Stimulated activated CD8-positive, alpha-beta memory T cell treated with anti-CD3 and anti-CD28 coated beads, Interleukin-4, amount 100 ng/mL, for 4 hours (primary cell): ENCODE measurements at places on chromosomes 2 and 18.

DNA sequence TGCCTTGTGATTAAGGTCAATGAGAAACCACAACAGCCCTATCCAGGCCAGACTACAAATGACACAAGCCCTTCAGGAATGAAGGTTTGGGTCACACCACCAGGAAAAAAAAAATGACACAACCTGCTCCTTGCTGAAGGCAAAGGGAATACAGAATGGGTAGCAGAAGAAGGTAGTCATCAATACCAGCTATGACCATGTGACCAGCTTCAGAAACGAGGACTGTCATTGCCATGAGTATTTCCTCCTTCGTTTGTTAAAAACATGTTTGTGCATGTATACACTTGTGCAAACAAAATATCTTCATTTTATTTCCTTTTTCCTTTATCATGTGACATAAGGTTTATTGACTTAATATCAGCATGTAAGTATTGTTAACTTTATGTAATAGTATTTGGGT lies 226.6 kb downstream of the CDH19 start:
- DNase-seq = no peak

DNA sequence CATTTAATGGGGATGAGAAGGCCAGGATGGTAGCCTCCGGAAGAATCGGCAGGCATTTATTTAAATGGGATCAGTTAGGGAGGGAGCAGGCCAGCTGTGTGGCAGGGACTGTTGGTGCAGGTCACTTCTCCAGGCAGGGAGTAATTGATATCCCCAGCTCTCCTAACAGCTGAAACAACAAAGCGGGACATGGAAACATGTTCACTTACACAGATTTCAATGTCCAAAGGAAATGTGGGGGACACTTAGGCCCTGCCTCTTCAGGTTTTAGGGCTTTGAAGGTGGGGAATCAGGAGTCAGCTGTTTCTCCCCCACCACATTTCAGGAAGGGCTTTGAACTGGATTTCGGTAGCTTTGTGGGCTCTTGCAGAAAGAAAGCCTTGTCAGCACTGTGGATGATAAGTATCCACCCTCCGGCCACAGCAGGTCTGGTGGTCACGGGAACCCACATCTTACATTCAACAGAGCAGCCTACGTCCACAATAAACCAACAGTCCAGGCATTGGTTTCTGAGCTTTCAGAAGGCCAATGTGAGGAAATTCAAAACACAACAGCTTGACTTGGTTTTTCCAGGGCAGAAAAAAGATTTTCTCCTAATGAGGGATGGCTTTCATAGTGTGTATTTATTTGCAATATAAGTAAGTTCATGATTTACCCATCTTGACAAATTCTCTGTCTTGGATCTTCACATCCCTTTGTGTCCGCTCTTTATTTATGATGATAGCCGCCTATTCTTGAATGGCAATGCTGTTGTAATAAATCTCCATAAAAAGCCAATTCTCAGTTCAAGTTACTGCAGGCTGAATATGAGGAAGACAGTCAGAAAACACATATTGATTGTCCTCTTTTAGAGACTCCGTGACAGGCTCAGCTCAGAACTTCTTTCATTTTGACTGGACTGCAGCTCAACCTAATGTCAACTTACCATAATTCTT lies 96.6 kb upstream of the NRP2 start:
- DNase-seq = no peak

GRCh38 chr2:232264081-232264480 lies 114.5 kb upstream of the ALPP start:
- DNase-seq = no peak

DNA sequence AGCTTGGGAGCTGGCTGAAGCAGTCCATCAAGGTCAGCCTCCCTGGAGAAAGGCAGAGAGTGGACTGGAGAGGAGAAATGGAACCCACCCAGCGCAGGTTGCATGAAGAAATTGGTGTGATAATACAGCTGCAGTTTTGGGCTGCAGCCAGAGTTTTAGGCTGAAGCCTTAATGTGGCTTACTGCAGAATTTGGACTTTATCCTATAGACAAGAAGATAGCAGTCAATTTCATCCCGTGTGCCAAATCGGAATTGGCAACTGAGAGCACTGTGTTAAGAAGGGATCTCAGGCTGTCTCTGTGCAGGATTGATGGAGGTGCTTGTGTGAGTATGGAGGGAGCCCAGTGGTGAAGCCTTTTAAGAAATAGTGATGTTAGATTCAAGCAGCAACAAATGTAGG lies 7.5 kb downstream of the SGPP2 start:
- DNase-seq = no peak

DNA sequence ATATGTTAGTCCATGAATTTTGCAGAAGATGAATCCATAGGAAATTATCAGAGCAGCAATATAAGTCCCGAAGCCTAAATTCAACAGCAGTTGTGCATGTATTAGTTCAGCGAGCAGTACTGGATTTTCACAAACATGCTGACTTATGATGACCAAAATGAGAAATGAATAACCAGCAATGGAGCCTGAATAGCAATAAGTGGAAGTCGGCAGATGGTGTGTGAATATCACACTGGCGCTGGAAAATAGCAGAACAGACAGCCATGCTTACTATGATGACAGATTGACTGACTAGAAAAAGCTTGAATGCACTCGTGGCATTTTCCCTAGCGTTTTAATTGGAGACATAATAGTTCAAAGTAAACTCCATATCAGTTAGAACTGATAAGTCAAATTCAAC lies 1114.5 kb downstream of the DSC3 start:
- no peak for DNase-seq

- no peak for DNase-seq
Measured at GRCh38 chr2:71129902-71130151, 202 bp downstream of the MCEE start.

GRCh38 chr2:168178520-168179324 lies 68.7 kb downstream of the STK39 start:
- DNase-seq = no peak

DNA sequence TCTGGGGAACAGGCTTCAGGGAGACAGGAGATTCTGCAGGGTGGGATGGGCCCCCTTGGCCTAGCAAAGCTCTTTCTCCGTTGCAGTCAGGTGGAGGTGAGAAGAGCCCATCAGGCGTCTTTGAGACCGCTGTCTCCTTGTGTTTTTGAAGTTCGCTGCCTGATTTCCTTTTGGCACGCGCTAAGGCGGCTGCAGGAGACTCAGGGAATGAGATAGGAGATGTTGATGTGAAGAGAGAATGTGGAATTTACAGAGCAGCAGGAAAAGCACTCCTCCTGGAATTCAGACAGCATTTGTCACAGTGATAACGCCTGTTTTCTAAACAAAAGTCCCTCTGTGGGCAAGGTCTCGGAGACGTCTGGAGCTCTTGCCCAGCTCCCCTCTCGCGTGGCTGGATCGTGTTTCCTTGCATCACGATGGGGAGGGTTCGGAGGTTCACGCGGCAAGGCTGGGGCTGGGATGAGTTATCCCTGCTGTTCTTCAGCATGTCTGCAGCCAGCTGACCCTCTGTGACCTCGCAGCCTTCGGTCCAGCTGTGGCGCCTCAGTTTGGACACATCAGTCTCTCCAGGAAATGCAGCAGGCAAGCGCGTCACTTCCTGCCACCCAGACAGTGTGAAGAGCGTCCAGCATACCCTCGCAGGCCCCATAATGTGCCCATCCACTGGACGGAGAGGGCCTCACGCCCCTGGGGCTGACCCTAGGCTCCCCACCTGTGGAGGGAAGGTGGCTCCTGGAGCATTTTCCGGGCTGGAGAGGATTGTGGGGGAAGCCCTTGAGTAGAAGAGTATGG lies 30.2 kb downstream of the GLI2 start:
- no peak for DNase-seq

- no peak for DNase-seq
Measured at GRCh38 chr2:234558642-234559041, 61.8 kb upstream of the ARL4C start.

GRCh38 chr2:72846171-72847095 lies 20.6 kb upstream of the EXOC6B start:
- DNase-seq = no peak

- DNase-seq = no peak
Measured at GRCh38 chr18:61308795-61309393, 24.3 kb upstream of the CDH20 start.

GRCh38 chr2:15555760-15556193 lies 5.4 kb downstream of the NBAS start:
- DNase-seq = no peak

GRCh38 chr2:109454765-109455394 lies 158.9 kb downstream of the SEPTIN10 start:
- DNase-seq = no peak

DNA sequence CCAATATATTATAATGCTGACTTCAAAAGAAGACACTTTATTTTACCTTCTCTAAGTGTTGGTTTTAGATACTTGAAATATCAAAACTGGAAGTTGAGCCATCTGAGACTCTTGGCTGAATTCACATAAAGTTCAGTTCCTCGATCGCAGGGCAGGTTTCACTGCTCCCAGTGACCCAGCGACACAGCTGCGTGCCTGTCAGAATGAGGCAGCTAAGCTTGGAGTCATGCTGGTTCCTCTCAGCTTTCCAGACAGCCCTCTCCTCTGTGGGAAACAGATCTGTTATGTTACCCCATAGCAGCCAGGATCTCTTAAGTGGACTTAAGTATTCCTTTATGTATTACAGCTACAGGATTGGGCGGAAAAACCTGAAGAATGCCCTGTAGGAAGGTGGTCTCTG lies 142.8 kb upstream of the ALPP start:
- DNase-seq = no peak

GRCh38 chr2:209425471-209426071 lies 1.7 kb downstream of the MAP2 start:
- DNase-seq = no peak

GRCh38 chr2:33810046-33810835 lies 211.1 kb upstream of the FAM98A start:
- no peak for DNase-seq

DNA sequence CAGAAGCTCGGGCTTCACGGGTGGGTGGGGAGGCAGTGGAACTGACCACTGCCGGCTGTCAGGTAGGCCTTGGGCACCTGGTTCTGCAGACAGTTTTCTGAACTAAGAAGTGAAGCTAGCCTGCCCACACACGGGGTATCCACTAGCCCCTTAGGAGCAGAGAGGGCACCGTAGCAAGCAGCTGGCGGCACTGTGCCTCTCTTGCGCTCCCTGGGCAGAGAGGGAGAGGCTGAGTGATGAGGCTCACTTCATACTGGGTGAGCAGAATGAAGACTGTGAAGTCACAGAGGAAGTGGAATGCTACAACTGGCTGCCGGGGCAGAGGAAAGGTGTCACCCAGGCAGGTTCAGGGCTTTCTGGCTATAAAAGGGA lies 753 bp downstream of the ITPRIPL1 start:
- no peak for DNase-seq

DNA sequence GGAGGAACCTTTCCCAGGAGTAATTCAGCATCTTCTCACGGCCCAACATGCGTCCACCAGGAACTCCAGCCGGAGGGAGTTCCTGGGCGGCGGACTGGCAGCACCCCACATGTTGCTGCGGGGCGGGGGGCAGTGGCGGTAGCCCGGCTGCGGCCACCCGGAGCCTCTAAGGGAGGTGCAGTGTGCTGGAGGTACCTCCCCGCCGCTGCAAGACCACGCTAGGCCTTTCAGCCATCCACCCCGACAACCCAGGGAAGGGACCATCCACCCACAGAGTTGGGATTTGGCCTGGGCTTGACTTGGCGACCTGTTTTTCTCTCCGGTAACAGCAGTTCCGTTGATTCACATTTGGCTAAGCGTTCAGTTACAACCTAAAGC lies 625 bp downstream of the LYPD6 start:
- no peak for DNase-seq

DNA sequence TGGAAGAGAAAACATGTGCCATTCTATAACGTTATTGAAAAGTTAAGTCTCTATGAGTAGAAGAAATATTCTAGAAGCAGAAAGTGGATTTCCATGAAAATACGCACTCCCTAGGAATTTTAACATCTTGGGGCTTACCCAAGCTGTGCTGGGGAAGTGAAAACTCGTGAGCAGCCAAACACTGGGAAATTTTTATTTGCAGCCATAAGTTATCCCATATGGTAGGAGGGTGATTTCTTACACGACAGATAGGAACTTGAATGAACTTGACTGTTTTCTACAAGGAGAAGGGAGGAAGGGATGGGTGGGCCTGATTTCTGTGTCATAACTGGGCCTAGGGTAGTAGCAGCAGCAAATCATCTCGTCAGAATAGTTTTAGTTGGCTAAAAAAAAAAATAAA lies 272.6 kb downstream of the ETAA1 start:
- DNase-seq = no peak

GRCh38 chr18:7822435-7823331 lies 255.6 kb downstream of the PTPRM start:
- no peak for DNase-seq

GRCh38 chr2:194383401-194383800 lies 1273.6 kb upstream of the SLC39A10 start:
- DNase-seq = no peak

GRCh38 chr2:60498816-60499429 lies 54.5 kb downstream of the BCL11A start:
- no peak for DNase-seq

GRCh38 chr2:142974288-142975024 lies 97.0 kb downstream of the KYNU start:
- no peak for DNase-seq

DNA sequence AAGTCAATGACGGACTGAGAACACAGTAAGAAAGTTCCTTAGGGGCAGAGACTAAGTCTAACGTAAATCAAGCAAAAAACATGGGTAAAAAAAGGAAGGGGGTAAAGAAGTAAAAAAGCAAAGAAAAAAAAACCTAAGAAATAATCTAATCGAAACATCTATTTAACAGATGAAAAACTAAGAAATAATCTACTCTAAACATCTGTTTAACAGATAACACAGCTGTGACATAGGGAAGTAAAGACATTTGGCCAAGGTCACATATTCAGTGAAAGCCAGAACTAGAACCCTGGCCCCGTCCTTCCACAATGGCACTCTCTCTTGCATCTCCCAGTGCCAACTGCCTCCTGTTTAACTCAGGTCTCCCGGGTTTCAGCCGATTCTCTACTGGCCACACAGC lies 48.1 kb downstream of the PSD4 start:
- no peak for DNase-seq

GRCh38 chr2:99336804-99337112 lies 431 bp upstream of the EIF5B start:
- DNase-seq = no peak

DNA sequence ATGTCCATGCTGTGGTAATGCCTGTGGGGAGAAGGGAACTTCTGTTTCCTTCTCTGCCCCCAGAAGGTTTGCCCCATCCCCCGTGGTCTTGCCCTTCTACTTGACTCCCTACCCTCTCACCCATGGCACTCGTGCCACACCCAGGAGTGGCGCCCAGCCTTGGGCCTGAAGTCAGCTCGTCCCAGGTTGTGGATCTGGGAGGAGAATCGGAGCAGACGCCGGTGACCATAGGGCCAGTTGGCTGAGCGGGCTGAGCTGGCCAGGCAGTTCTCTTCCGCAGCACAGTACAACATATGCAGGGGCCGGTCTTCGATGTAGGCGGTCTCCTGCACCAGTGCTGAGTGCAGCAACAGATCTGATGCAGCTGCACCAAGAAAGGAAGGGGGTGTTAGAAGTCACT lies 4.7 kb downstream of the HTRA2 start:
- DNase-seq = no peak

- no peak for DNase-seq
Measured at GRCh38 chr2:207066166-207066565, 99.6 kb downstream of the KLF7 start.

- DNase-seq = no peak
Measured at GRCh38 chr2:190052307-190052706, 10.2 kb downstream of the MSTN start.
